ENCODE measurements at places on chromosomes 3 and 15.

GRCh38 chr15:74378848-74379247 is 11.4 kb upstream of the CYP11A1 start:
- peak; percentile 54 for DNase-seq

DNA sequence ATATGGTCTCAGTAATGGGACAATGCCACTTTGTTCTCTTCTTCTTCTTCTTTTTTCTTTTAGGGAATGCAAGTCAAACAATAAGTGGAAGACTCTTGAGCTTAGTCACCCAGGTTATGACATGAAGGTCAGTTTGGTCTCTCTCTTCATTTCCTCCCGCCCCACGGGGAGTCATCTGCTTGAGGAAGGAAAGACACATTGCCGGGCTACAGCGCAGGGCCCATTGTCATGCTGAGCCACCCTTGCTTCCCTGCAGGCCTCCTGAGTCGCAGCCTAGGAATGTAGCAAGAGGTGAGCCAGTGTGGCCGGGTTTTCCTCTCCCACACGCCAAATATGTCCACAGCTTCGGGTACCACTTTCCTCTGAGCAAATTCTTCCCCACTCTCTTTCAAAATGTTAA is 47.6 kb downstream of the RAP2B start:
- DNase-seq: no peak

- no peak for DNase-seq
These were observed 1123.0 kb downstream of the ROBO1 start for GRCh38 chr3:78644847-78645246.

GRCh38 chr3:136110481-136110880 is 85.7 kb downstream of the MSL2 start:
- DNase-seq: no peak

Data from activated CD4-positive, alpha-beta T cell treated with anti-CD3 and anti-CD28 coated beads, Interleukin-2, Interleukin-6, amounts not matched to agents 100 ng/mL and 50 ng/mL, durations not matched to agents 16 hours and 8 hours (primary cell).